SK-N-MC (cell line): ENCODE measurements at places on chromosomes 5 and 9.

DNA sequence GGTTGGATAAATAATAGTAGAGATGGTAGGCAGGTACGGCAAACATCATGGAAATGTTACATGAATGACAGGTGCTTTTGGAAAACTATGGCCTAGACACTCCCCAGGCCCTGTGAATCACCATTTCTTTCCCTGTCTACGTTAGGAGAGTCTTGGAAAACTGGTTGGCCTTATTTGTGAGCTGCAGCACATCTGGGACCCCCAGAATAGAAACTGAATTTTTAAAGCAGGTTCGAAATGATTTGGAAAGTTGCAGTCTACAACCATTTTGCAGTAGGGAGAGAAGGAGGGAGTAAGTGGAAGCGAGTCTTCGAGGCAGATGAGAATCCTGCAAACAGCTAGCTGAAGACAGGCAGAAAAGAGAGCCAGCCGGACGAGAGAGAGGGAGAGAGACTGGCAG lies 13.0 kb downstream of the C1QTNF2 start:
- DNase-seq: no peak

GRCh38 chr5:125491986-125492492 lies 745.6 kb upstream of the ZNF608 start:
- no peak for DNase-seq

DNA sequence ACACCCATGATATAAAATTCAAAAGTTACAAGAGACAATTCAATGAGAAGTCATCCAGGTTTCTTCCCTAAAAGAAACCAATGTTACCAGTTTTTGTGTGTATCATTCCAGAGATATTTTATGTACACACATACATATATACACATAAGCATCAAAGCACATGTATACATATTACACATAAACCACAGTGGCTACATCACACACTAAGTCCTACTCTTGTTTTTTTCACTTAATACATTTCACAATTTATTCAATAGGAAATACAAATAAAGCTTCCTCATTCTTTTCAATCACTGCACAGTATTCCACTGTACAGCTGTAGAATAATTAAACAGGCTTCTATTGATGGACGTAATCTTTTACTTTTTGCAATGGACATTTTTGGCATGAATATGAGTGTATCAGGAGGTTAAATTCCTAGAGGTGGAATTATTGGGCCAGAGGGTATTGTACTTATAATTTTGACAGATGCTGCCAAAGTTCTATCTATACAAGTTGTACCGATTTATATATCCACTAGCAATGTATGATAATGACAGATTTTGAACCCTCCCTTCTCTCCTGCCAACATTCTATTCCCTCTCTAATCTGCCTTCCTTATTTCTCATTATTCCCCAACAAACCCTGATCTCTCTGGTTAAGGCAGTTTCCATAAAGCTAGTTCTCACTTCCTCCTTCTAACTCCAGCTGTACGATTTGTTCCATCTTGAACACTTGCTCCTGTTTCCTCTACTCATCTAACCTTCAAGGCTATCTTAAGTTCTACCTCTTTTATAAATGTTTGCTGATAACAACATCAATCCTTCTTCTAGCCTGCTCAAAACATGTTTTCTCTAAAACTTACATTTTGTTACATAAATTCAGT lies 35.2 kb downstream of the MRPS27 start:
- no peak for DNase-seq

- DNase-seq: no peak
Observed at GRCh38 chr5:120122703-120123102, 341.4 kb upstream of the PRR16 start.

DNA sequence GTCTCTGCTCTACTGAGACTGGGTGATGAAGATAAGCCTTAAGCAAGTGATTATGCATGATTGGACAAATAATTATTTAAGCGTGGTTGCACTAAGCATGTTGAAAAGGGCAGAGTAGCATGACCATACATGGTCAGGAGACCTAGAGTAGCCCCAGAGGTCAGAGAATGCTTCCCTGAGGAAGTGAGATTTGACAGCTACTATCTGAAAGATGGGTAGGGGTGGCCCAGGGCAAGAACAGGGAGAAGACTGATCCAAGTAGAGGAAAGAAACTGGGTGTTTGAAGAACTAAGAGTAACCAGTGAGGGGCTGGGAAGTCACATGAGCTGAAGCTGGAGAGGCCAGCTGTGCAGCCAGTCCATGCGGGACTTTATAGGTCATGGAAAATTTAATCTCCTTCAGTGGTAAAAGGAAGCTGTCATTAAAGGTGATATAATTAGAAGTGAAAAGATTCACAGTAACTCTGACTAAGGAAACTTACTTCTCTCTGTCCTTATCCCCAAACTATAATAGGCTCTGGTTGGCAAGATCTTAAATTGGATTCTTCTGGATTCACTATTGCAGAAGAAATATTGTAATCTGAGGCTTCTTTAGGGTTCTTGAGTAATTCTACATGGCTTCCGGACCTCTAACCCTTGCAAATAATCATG lies 35.2 kb downstream of the YIPF5 start:
- no peak for DNase-seq

- no peak for DNase-seq
Observed at GRCh38 chr5:124678922-124679519, 67.4 kb downstream of the ZNF608 start.

- no peak for DNase-seq
Observed at GRCh38 chr9:1875251-1875851, 139.8 kb upstream of the SMARCA2 start.

- no peak for DNase-seq
Observed at GRCh38 chr9:79610791-79611614, 39.2 kb downstream of the TLE4 start.

DNA sequence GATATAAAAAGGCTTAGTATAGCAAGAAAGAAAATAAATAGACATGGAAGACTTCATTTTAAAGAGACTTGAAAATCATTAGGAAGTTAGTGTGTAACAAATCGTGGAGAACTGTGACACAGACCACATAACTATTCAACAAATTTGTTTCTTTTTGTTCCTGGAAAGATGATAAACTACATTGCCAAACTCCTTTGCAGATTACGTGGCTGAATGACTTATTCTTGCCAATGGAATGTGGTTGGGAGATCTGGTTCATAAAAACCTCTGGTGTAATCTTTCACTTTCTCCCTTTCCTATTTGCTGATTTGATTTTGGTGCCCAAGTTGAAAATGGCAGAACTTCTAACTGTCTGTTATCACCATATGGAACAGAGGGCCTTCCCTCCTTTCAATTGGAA lies 328.9 kb upstream of the MEF2C start:
- DNase-seq: no peak

DNA sequence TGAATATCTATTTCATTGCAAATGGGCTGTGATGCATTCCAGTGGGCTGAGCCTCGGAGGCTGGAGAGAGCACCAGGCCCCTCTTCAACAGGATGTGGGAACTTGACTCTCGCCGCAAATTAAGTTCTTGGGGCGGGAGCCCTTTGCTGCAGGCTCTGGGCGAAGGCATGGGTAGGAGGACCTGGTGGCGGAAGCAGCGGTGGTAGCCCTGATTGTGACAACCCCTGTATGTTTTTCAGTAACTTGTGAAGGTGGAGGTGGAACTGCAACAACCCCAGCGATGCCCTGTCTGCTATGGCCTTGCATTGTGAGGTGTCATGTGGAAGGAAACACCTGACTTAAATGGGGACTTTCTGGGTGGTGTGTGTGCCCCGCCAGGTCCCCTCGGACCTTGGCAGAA lies 9.4 kb downstream of the FYB1 start:
- no peak for DNase-seq

- DNase-seq: no peak
Observed at GRCh38 chr5:71533142-71533541, 54.0 kb upstream of the MCCC2 start.

DNA sequence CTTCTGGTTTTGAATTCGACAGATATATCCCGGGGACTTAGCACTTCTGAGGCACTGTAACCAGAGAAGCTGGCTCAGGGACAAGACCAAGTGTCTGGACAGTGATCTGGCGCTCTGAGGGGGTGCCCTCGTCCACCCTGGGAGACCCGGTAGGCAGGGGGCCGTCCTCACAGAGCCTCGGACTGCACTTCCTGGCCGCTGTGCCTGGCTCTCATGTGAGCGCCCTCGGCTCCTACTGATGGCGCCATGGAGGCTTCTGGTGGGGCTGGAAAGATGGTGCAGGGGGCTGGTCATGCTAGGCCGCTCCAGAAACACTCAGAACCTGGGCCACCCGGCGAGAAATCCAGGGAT lies 18.8 kb upstream of the SLC6A3 start:
- no peak for DNase-seq

DNA sequence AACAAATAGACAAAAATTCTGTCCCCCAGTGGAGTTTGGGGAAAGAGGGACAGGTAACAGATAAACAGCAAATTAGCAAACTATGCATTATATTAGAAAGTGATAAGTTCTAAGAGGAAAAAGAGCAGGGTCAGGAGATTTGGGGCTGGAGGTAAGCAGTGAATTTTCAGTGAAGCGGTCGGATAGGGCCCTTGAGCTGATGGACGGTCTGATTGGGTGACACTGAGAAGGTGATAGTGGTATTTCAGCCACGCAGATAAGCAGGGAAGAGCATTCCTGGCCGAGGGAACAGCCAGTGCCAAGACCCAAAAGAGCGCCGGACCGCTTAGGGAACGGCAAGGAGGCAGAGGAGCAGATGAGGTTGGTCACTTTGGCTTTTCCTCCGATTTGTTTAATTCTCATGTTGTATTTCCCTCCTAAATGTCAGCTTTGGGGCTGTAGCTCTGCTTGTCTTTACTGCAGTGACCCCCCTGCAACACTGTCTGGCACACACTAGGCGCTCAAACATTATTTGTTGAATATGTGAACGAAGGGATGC lies 1.1 kb upstream of the PTPN3 start:
- no peak for DNase-seq

DNA sequence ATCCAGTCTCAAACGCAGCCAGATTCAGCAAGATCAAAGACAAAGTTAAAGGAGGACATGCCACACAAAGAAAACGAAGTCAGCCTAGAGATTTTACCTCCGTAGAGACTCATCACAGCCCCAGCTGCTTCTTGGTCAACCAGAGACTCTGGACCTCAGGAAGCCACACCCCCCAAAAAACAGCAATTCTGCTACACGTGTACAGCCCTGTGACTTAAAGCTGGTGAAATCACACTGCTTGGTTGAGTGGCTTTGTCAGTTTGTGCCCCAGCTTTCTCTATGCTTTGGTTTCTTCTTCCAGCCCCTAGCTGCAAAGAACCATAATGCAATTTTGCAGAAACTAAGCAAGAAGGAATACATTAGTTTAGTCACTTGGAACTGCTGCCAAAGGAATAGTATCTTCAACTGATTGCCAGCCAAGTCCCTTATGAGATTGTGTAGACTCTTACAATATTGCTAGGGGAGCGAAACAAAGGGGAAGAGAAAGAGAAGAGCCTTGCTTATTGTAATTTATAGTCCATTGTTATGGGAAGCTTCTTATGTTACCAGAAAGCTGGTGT lies 158.8 kb upstream of the ZNF462 start:
- DNase-seq: no peak

DNA sequence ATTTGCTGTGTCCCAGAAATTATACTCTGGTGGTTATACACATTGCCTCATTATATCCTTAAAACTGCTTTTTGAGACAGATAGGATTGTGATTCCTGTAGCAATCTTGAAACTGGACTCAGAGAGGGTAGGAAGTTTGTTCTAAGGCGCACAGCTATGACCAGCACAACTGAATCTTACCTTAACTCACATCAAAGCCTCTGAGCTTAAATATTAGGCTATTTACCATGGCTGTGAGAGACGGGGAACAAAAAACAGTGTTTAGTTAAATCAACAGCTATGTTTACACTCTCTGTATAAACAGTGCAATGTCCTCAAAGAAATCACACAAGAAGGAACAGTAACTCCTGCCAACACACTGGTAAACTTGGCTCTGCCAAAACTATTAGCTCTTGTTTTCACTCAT lies 50.9 kb upstream of the TUT7 start:
- DNase-seq: no peak
